Activated T-helper 1 cell treated with anti-CD3 and anti-CD28 coated beads, Interleukin-2, amount 50 U/mL, for 16 hours (primary cell): ENCODE measurements at places on chromosomes 1 and 21.

GRCh38 chr21:24852610-24853195, 754.6 kb downstream of the MRPL39 start:
- DNase-seq: no peak

- no peak for DNase-seq
These were observed 2.3 kb downstream of the TNNT2 start for GRCh38 chr1:201375169-201375568.

DNA sequence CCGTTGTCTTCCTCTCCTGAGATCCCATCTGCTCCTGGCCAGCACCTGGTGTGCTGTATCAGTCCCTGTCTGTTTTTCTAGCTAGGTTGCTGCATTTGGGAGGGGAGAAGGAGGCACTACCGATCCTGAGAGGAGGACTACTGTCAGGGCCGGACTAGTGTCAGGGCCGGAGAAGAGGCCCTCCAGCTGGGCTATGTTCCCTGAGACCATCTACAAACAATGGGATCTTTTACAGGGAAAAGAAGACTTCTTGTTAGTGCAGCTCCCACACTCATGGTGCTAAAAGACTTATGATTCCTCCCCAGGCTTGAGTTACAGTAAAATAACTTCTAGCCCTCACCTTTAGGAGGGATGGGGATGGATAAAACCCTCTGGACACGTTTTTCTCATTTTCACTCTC, 141.0 kb upstream of the TNR start:
- no peak for DNase-seq

DNA sequence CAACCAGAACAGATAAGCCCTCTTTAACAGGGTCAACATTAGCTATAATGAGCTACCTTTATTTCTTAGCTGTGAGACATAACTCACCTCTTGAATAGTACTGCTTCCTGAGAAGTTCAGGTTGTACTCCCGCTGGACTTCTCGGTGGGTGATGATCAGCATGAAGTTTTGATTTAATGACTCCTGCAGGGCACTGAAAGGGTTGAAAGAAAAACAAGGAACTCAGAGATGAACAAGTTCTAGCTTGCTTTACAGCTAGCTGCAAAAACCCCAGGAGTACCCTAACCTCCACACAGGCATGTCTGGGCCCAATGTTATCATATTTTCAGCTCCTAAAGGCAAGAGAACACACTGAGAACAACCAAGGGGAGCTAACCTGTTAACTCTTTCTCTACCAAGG, 254.4 kb downstream of the FAF1 start:
- DNase-seq: no peak
